ENCODE measurements at places on chromosomes 7 and 10.

GRCh38 chr7:24572393-24572996, 757 bp upstream of the PALS2 start:
- DNase-seq: no peak

DNA sequence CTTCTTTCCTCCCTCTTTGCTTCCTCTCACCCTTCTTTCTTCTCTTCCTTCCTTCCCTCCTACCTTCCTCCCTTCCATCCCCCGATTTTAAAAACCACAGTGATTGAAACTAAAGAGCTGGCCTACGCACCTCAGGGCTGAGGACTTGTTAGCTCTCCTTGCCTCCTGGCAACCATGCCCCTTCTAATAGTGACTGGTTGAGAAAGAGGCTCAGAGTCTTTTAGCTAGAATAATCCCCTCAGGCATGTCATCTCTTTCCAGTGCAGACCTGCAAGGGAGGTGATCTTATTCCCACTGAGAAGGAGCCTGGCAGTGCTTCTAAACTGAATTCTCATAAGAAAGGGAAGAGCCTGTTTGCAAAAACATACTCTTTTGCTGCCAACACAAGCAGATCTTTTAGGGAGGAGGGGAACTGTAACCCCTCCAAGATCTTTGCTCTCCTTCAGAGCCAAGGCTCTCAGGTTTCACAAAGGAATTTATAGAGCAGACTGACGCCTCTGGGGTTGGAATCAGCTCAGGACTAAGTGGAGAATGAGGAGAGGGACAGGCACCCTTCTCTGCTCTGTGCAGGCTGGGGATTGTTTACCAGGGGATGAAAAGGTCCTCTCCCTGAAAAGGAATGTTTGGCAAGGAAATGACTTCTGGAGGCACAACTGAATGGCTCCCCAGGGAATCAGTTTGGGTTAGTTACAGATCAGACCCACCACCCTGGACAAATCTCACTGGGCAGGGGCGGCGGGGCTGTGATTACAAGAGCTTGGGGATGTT, 9.4 kb upstream of the ANKRD1 start:
- DNase-seq: no peak

GRCh38 chr10:95560278-95561176, 644 bp downstream of the SORBS1 start:
- peak; percentile 28 for DNase-seq

DNA sequence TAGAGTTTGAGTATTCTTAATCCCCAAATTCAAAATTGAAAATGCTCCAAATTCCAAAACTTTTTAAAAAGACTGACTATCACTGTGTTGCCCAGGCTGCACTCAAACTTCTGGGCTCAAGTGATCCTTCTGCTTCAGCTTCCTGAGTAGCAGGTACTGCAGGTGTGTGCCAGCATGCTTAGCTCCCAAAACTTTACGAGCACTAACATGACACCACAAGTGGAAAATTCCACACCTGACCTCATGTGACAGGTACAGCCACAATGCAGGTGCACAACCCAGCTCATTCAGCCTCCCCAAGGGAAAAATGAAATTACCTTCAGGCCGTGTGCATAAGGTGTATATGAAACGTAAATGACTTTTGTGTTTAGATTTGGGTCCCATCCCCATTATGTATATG, 16.5 kb downstream of the CDC123 start:
- DNase-seq: no peak

- no peak for DNase-seq
These were observed 599.5 kb downstream of the ARL4A start for GRCh38 chr7:13286916-13287315.

DNA sequence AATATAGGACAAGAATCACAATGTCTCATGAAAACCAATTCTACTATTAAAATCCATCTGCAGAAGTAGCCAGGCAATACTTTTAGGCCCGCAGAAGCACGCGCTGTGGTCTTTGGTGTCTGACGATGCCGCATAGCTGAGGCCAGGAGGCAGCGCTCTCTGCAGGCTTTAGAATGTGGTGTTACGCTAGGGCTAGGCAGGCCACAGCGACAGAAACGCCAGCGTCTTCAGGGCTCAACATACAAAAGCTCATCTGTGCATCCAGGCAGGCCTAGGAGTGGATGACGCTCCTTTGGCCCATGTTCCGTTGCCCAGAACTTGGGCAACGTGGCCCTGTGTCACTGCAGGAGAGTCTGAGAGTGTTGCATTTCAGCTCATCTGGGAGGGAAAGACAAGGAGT, 601.1 kb upstream of the FOXK1 start:
- DNase-seq: no peak

DNA sequence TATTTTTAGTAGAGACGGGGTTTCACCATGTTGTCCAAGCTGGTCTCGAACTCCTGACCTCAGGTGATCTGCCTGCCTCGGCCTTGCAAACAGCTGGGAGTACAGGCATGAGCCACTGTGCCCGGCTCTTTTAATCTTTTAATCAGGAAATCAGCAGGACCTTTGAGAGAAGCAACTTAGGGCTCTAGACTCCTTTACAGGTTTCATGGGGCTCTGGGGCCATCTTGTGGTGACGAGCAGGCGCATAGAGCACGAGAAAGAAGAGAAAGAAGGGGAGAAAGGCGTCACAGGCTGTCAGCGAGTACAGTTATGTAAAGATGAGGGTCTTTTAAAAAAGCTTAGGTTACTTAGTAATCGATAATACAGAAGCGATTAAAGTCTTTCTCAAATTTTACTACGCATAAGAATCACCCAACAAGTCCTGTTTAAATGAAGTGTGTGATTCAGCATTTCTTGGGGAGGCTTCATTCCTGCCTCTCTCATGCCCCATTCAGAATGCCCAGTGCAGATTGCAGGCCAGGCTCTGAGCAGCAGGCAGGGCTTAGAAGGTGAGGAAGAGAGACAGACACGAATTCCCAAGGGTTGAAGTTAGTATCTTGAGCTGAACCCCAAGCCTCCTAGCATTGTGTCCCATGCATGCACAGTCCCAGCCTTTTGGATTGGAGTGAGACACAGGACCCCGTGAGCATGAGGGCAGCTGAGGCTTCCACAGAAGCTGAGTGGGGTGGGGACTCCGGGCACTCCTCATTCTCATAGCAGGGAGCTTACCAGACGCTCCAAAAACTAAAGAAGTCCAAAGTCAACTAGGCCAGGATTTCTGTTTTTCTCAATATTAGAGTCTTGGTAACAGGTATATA, 23.6 kb upstream of the PFKP start:
- peak; percentile 29 for DNase-seq

GRCh38 chr7:47503281-47503680, 78.6 kb downstream of the TNS3 start:
- no peak for DNase-seq

GRCh38 chr10:97003804-97004201, 171.7 kb downstream of the LCOR start:
- no peak for DNase-seq

GRCh38 chr10:131747791-131748190, 153.0 kb upstream of the PPP2R2D start:
- DNase-seq: no peak

DNA sequence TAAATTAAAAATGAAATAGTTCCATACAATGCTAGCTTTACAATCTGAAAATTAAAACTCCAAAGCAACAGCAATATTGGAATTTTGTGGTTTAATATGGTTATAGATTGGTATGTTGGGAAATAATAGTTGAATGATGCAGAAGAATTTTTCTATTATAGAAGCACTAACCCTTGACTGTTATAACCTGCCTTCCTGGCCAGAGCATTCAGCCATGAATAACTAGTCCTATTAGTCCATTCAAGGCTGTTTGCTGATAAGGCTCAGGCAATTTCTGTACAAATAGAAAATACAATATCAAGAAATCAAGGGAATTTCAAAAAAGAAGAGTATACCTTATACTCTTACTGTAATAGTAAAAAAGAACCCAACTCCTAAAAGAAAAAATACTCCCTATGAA, 101.6 kb upstream of the SP4 start:
- DNase-seq: no peak

DNA sequence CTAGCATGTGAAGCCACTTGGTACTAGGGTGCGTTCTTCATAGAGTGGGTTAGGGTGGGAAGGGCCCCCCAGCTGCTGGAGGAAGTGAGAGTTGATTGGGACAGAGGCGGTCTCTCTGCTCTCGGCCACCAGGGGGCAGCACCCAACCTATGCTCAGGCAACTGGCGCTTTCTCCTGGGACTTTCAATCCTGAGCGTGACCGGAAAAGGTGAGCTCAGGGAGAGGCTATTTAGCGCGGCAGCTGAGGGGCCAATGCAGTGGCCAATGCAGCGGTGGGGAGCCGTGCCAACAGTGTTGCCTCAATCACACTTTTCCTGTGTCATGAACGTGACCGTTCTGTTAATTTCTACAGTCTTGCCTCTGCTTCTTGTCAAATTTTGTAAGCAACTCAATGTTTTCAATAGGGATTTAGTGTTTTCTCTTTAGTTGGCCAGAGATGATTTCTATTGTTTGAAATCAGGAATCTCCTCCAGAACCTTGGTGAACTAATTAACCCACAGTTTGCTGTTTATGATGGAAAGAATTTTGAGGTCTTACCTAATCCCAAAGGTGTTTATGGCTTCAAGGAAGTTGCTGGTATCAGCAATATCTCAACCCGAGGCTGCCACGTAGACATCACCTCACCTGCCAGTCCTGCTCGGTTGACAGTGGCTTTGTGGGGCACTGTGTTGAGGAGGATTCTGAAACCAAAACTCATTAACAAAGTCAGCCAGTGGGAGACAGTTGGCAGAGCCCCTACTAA, 67.9 kb upstream of the PDZD8 start:
- DNase-seq: peak; percentile 19

DNA sequence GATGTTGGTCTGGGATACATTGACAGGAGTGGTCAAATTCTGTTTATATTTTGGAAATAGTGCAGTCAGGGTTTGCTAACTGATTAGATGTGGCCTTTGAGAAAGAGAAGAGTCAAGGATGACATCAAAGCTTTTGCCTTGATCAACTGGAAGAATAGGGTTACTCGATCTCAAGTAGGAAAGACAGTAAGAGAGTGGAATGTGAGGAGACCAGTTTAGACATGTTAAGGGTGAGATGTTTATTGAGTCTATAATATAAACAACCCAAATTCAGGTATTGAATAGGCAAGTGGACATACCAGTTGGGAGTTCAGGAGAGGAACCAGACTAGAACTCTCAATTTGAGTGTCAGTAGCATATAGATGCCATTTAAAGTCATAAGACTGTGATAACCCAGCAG, 1.9 kb upstream of the ANKRD7 start:
- DNase-seq: no peak

DNA sequence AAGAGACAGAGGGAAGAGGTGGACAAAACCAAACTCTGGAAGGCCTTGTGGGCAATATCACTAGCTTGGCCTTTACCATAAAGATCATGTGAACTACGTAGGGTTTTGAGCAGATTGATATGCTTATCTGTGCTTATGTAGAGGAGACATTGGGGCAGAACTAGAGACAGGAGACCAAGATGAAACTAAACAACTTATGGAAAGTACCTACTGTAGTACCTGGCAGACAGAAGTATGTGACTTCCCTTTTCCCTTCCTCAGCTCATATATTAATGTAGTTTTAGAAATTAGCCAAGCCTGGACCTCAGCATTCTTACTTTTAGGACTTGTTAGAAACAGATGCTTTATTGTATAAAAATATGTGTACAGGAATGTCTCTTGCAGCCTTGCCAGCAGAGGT, 14.0 kb upstream of the IL6 start:
- DNase-seq: no peak

DNA sequence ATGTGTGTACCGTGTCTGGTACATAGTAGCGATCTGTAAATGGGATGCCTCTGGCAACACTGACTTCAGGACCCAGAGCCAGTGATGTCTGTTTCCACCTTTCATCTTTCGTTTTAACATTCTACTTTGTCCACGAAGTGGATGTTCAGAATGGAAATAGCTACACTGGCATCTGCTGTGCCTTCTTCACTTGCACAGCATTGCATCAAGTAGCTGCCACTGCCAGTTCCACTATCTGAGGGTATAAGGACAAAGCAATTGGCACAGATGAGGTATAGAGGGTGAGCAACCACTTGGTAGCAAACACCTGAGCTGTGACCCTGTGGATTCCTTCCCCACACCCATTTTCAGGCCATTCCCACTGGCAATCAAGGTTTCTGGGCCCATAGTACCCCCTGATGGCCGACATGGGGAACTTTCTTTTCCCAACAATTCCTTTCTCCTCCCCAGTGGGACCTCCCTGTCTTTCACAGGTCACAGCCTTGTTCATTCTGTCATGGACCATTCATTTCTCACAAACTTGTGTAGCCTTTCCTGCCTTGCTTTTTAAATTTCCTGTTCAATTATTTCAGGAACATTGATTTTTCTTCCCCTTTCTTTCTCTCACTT, 4.0 kb downstream of the ITGA8 start:
- no peak for DNase-seq

DNA sequence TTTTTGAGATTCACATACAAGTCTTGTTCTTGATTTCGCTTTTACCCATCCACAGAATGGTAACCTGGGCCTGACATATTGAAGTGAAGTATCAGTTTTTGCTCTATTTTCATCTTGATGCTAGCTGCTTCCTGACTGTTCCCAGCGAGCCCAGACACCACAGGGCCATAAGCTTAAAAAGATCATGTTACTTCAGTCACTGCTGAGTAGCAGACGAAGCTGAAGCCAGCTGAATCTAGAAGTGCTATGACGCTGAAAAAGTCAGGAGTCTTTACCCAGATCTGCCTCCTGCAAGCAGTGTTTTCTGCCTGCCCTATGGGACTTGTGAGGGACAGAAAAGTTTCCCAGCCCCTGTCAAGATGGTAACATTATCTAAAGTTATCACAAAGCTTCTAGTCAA, 2.7 kb upstream of the PRXL2A start:
- DNase-seq: no peak

DNA sequence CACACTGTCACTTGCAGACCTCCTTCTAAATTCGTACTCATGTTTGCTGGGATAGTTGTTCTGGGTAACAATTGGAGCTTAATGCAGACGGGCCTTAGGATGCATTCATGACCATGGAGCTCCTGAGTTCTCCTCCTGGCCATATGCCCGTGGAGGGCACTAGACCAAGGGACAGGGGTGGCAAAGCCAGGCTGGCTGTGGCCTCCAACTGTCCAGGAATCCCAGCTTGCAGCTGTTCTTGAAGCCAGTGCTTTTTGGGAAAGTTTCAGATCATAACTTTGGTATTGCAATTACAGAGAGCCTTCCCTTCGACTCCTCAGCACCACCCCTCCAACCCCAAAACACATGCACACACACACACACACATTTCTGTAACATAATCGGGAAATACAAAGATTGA, 30.6 kb downstream of the ANTXRL start:
- DNase-seq: no peak

- no peak for DNase-seq
These were observed 22.8 kb downstream of the VPS26A start for GRCh38 chr10:69146759-69147158.

DNA sequence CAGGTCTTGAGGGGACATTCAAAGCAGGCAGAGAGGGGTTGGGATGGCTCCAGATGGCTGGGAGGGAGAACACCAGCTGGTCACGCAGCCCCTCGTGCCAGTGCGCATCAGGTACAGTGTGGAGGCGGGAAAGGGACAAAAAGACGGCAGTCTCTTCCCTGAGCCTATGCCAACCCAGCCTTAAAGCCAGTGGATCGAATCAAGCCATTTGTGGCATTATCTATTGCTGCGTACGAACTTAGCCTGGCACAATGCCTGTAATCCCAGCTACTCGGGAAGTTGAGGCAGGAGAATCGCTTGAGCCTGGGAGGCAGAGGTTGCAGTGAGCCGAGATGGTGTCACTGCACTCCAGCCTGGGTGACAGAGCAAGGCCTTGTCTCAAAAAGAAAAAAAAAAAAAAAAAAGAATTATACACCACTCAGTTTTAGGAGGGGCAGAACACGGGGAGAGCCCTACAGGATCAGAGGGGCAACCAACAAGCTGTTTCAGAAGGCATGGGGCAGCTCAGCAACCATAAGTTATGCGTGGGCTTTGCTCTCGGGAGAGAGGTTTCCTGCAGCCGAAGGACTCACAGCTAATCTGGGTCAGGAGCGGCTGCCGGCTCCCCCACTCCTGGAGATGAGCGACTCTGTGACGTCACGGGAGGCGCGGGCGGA, 356 bp upstream of the NDUFB2 start:
- peak; percentile 89 for DNase-seq
